Neural progenitor cell (in vitro differentiated cells): ENCODE measurements at places on chromosomes 7 and 10.
A peak's percentile ranks its signal among the peaks of the same experiment; 100 is the strongest.

- DNase-seq: no peak
Observed at GRCh38 chr10:77501152-77501845, 136.3 kb downstream of the KCNMA1 start.

DNA sequence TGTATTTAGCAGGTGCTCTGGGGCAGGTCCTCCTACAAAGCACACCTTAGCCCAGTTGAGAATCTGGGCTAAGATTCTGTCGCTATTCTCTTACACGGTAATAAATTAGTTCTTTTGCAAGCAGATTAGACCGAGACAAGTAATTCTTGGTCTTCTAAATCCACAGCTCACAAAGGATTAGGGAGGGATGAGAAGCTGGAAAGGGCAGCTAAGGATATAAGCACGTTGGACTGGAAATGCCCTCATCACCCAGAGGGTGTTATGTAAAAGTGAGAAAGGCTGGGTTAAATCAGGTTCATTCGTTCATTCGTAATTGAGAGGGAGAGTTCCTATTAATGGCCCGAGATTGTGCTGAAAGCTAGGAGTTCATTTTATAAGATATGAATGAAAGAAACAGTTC, 41.8 kb downstream of the PFKFB3 start:
- peak; percentile 28 for DNase-seq

DNA sequence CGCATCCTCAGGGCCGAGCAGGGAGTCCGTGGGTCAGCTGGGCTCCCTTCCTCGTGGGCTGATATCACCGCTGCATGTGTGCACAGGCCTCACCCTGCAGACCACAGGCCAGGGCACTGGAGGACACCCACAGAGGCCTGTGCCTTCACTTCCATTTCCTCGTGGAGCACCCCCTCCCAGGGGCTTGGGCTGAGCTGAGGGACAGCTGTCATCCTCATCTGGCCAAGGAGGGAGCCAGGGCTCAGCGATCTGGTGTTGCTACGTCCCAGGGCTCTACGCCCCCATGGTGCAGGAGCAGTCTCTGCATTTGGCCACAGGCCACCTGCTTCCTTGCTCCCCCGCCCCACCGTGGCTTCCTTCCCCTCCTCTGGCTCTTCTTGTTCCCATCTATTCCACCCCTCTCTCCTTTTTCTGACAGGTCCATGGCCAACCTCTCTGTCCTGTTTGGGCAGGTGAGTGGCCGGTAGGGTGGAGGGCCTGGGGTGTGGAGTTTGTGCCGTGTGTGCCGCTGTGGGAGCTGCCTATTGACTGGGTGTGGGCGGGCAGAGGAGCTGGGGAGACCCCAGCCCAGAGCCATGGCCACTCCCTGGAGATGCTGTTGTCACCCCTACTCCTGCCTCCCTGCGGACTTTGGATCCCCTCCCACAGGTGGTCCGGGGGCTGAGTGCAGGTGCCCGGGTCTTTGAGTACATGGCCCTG, 8.3 kb upstream of the ASIC3 start:
- no peak for DNase-seq

GRCh38 chr7:100570954-100571828, 2.5 kb downstream of the SAP25 start:
- peak; percentile 38 for DNase-seq

DNA sequence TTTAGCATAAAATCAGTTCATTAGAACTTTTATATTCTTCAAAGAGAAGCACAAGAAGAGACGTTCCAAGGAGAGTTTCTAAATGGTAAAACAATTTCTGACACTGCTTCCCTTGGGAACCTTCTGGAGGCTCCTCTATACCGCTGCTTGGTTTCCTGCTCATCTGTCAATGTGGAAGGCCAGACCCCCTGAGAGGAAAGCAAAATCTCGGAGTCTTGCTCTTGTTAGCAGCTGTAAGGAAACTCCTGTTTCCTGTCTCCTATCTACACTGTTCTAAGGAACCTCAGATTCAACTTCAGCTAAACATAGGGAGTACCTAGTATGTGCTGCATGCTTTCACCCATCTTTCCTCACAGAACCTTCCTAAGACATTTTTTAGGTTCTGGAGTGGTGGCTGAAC, 322.2 kb downstream of the BMPER start:
- no peak for DNase-seq

DNA sequence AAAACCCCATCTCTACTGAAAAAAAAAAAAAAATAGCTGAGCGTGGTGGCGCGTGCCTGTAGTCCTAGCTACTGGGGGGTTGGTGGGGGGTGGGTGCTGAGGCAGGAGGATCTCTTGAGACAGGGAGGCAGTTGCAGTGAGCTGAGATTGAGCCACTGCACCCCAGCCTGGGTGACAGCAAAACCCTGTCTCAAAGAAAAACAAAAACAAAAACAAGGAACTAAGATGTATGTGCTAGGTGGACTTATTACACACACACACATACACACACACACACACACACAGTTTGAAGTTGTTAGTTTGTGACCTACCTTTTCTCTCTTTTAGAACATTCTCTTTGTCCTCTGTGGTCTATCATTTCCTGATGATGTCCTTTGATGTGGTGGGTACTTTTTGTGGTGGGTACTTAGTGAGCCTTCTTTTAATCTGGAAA, 53.5 kb downstream of the EXOC6 start:
- DNase-seq: no peak

GRCh38 chr10:25078658-25079431, 62.4 kb downstream of the THNSL1 start:
- DNase-seq: no peak

DNA sequence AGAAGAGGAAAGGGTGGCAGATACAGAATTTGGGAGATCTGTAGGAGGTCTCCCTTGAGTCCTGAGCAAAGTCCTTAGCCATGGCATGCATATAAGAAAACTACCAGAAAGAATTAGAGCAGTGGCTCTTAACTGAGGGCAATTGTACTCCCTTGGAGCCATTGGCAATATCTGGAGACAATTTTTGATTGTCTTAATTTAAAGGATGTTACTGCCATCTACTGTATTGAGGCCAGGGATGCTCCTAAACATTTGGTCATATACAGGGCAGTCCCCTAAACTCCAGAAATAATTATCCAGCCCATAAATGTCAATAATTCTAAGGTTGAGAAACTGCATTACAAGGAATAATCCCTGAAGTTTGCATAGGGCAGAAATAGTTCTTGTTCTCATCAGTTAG, 136.4 kb upstream of the ODAD2 start:
- DNase-seq: no peak

DNA sequence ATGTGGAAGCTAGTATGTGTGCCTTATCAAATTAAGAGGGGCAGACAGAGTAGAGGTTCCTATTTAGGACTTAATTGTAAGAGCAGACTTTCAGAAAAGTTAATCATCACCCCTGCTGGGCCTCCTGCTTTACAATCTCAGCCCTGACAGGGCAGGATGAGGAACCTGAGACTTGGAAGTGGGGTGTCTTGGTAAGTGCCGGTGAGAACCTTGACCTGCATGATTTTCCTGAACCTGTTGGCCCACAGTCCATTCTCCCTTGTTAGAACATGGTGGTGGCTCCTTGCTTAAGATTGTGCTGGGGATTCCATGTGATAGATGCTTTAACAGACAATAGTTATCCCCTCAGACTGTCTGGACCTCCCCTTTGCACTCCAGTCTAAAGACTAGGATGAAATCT, 141.7 kb upstream of the TMEM72 start:
- DNase-seq: peak; percentile 41

- no peak for DNase-seq
Observed at GRCh38 chr10:47078393-47079203, 167.4 kb downstream of the PTPN20 start.

DNA sequence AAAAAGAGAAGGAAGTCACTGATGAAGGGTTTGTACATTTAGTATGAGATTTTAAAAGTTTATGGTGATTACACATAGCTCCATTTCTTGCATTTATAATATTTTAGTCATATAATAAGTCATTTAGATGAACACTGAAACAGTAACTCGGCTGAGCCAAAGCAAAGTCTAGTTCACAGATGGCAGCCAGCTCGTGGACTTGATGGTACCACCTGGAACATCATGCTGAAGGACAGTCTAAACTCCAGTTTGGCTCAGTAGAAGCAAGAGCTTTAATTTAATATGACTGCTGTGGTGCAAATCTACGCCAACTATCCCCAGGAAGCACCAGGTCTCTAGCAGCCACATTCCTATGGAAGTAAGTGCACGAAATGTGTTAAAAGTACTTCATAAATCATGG, 16.4 kb downstream of the SRI start:
- no peak for DNase-seq

- DNase-seq: no peak
Observed at GRCh38 chr10:22990443-22990842, 62.6 kb downstream of the ARMC3 start.

DNA sequence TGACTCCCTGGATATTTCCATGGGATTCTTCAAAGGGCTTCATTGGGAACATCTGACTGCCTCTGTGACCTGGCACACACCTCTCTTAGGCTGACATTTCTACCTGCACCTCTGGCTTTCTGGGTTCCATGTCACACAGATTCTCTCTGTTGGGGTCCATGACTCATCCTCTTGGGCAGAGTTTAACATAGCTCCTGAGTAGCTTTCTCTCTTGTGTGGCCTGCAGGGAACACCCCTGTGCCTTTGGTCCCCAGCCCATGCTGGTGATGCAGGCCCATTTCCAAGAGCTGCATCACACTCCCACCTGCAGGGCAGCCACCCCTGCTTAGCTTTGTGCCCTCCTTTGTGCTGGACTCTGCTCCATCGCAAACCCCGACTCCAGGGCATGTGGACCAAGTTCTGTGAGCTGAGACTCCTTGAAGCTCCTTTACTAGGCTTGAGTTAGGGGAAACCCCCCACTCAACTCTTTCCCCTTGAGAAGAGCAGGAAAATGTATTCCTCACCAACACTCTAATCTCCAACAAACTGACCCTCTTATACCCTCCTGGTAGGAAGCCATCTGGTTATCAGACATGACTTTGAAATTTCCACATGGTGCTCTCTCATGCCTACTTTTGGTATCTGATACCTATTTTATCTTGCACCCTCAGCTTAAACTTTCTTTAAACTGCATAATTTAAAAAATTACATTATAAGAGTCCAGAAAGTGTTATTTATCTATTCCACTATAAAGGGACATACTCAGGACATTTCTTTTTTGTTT, 93.3 kb downstream of the ZNF777 start:
- DNase-seq: no peak

- no peak for DNase-seq
Observed at GRCh38 chr7:45695249-45695995, 121.3 kb downstream of the ADCY1 start.
